ENCODE measurements at places on chromosomes 2 and 18. TPM values are rescaled to one million over a fixed set of nuclear protein-coding genes. Genes with fewer than 3 reads are reported as not detected.

The FIGN gene
- total RNA-seq = 3.7 TPM

The CDKL4 gene
- 5.7 TPM for total RNA-seq

The AFF3 gene
- total RNA-seq = 81.4 TPM

The AGXT gene
- not detected for total RNA-seq

The UGT1A4 gene
- total RNA-seq = not detected

The TANC1 gene
- total RNA-seq = 5.9 TPM

The ORC2 gene
- 17.2 TPM for total RNA-seq

The CABYR gene
- total RNA-seq = 13.0 TPM

The ALPG gene
- not detected for total RNA-seq

The PSME4 gene
- 31.0 TPM for total RNA-seq

The NEB gene
- 1.7 TPM for total RNA-seq

The HOXD9 gene
- total RNA-seq = not detected

The TFPI gene
- total RNA-seq = 19.7 TPM

The MYCN gene
- total RNA-seq = 47.5 TPM

The GREB1 gene
- 3.0 TPM for total RNA-seq

The PPP1R1C gene
- 0.49 TPM for total RNA-seq

The CD226 gene
- total RNA-seq = 0.74 TPM

The PLCD4 gene
- 0.25 TPM for total RNA-seq

The GRHL1 gene
- 3.2 TPM for total RNA-seq

The SERPINB5 gene
- 0.49 TPM for total RNA-seq

The GLI2 gene
- 2.7 TPM for total RNA-seq

The WIPF1 gene
- total RNA-seq = 3.4 TPM

The B4GALT6 gene
- total RNA-seq = 6.4 TPM

The FZD7 gene
- 5.4 TPM for total RNA-seq

The PUM2 gene
- total RNA-seq = 143 TPM

The MC5R gene
- total RNA-seq = 0.25 TPM
